Right lung (tissue), 10 donors: ENCODE measurements at places on chromosomes 6 and 20. TPM values are rescaled to one million over a fixed set of nuclear protein-coding genes. Genes with fewer than 3 reads are reported as not detected.

Gene CTAGE9
- polyA plus RNA-seq = not detected

Gene DYNLT2
- polyA plus RNA-seq = 10.5 TPM

Gene TAAR2
- polyA plus RNA-seq = not detected

Gene ARFGEF3
- 5.1 TPM for polyA plus RNA-seq

Gene OR2J3
- polyA plus RNA-seq = not detected

Gene CTCFL
- 0.33 TPM for polyA plus RNA-seq

Gene CD93
- polyA plus RNA-seq = 179 TPM

Gene IL17A
- not detected for polyA plus RNA-seq

DNA sequence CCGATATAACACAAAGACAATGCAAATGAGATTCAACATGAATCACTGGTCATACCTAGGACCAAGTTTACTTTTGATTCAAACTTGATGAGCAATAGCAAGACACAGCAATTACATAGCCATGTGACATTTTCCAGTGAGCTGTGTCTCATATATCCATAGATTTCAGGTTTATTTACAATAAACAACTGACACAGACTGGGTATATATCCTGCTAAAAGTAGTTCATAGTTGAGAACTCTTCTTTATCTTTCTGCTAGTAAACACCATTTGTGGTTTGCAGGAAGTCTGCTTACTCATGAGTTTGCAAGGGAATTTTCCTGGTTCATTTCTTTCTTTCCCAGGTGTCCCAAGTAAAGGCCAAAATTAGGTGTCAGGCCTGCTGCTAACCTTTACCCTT lies 343.4 kb downstream of the KIF16B start:
- no peak for DNase-seq

DNA sequence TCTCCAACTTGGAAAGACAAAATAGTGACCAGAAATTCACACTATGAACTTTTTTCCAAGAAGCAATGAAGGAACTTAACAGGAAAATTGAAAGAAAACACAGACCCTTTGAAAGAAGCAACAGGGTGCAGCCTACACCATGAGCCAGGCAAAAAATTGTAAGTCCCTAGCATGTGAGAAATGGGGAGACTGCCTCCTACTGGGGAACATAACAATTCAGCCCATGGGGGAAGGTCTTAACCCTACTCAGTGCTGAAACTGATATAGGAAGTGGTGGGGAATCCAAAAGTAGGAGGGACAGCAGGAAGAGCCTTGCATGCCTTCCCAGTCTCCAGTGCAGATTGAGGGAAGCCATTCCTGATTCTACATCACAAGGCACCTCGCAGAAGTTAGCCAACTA lies 235.1 kb upstream of the UFL1 start:
- DNase-seq = no peak

DNA sequence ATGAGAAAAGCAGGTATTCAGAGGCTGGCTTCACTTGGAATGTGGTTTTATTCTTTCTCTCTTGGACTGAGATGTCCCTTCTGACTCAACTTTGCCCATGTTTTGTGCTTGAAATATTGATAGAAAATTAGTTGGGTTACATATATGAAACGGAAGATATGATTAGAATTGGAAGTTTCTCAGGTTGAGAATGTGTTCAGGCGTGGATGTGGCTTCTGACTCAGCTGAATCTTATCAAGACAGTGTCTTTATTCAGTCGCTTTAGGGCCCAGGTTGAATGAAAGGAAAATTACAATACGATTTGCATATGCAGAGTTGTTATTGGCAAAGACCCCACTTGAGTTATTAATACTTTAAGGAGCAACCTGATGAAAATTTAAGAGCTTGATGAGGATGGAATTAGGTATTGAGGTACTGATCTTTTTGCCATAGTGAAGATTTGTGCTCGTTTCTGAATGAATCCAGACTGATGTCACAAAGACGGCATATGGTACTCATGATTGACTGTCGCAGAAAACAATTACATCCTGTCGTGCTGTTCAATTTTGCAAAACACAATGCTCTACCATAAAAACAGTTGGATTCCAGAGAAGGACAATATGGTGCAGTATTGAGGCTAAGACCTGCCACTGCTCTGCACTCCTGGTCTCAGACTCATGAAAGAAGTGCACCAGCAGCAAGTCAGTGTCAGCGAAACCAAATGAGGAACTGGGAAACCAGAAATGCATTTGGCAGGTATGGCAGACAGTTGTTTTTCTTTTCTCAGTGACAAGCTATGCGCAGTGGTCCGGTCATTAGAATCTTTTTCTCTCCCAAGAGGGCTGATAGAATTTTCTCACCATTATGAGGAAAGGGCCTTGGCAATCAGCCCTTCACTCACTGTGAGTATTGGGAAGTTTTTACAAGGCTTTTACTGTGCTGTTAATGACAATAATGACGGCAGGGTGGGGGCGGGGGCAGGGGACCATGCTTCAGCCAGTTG lies 158.3 kb downstream of the DOK5 start:
- DNase-seq = no peak

DNA sequence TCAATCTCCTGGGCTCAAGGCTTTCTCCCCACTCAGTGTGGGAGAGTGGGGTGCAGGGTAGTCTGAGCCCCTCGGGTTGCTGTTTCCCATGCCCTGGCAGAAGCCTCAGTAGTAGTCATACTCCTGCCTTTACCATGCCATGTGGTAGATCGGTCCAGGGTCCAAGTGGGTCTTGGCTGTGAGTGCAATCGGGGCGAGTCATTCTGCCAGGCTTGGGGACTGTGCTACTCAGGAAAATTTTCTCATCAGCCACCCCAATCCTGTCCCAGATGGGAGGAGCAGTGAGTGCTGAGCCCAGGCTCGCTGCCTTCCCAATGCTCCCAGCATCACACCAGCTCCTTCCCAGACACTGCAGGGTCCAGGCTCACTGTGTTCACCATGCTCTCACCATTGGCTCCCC lies 10.7 kb upstream of the RAET1L start:
- no peak for DNase-seq

DNA sequence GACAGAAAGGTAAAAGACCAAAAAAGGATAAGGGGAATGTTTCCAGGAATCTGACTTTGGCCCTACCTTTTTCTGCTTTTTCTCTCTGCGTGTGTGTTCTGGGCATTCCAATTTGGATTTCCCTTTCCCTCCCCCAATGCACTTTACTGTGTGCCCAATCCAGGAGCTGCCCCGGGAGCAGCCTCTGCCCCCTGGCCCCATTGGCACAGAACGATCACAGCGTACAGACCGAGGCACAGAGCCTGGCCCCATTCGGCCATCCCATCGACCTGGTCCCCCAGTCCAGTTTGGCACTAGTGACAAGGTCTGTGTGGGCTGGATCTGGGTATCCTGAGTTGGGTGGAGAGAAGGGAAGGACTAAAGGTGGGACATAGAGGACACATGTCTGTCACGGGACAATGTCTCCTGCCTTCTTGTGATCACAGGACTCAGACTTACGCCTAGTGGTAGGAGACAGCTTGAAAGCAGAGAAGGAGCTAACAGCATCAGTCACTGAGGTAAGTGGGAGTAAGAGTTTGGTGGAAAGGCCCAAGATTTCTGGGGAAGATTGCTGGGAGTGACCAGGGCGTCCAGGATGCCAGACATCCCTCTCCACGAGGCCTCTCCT lies 14.6 kb downstream of the PRRC2A start:
- no peak for DNase-seq

DNA sequence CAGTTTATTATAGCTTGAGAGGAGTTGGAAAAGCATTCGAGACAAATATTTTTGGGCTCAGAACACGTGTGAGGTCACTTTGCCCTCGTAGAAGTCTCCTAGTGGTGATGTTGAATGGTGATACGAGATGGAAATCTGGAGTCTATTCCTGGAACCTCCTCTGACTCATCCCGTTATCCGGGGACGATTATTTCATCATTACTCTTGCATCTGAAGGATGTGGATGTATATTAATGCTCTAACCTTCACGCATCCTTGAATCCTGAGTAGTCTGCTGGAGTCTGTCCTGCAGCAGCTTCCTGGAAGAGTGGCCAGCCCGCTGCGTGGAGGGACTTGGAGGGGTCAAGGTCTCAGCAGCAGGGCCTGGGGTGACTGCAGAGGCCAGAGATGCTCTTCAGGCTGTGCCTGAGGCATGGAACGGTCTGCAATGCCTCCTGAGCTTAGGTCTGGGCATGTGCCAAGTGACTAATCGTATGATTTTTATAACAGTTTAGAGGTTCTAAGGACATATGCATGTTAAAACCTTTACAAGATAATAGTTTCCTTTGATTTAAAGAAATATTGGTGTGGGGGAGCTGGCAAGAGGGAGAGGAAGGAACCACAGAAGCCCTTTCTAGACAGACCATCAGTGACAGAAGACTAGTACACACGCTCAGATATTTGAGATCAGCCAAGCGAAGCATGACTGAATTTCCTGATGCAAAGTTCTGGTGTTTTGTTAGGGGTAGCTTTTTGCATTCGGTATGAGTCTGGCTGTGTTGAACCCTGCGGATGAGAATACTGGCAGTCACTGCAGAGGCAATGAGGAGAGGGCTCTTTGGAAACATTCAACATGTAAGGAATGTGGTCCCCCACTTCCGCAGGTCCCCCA lies 400.2 kb downstream of the QKI start:
- no peak for DNase-seq

- DNase-seq = peak; percentile 42
Observed at GRCh38 chr6:104527761-104528415, 331.8 kb downstream of the HACE1 start.

DNA sequence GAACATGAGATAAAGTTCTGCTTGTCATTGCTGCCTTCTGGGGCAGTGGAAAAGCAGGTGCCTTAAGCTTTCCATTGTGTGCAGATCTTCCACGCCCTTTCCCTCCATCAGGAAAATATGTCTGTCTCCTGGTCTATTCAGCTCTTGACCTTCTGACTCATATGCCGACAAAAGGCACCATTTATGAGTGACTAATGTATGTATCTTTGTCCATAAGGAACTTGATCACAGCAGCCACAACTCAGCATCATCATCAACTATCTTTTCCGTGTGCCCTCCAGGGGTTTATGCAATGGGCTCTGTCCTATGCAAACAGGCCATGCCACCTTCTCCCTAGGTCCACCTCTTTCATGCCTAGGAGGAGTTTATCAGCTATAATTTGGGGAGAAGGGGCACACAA lies 102.7 kb upstream of the QKI start:
- DNase-seq = no peak

- no peak for DNase-seq
Observed at GRCh38 chr6:26161322-26161721, 74.1 kb downstream of the HFE start.
